ENCODE measurements at places on chromosomes 1 and 21.
A peak's percentile ranks its signal among the peaks of the same experiment; 100 is the strongest.

GRCh38 chr1:94335950-94336349 lies 82.2 kb upstream of the ABCD3 start:
- peak; percentile 65 for DNase-seq

DNA sequence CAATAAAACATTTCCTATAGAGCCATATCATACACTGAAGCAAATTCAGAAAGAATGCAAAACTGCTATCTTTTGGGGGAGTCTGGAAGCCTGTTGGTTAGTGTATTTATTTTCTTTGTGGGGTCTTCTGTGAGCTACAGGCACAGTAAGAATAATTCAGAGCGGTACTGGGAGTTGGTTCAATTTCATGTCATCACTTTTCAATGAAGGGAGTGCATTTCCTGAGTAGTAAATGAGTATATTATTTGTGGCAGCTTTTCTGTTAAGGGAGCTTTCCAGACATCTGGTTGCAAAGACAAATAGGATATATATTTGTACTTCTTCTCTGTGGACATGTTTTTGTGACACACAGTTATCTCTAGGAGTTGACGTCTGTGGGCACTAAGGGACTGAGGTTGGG lies 130.6 kb downstream of the HUNK start:
- no peak for DNase-seq

- DNase-seq = no peak
These were observed 28.5 kb downstream of the COA7 start for GRCh38 chr1:52669696-52670095.

DNA sequence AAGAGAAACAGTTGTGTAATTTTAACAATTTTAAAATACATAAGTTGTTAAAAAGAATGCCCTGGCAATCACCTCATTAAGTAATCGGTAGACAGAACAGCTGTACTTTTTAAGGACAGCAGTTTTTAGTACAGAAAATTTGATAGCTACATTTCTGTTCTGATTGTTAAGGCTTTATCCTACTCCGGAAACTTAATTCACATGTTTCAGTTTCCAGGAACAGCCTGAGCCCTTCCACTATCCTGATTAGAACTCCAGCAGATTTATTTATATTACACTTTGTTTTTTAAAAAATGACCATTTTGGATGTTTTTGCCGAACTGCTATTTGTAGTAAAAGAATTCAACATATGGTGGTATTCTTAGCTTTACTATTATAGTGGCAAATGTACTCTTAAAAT lies 8.7 kb downstream of the PRRC2C start:
- no peak for DNase-seq

- no peak for DNase-seq
These were observed 189.4 kb downstream of the COP1 start for GRCh38 chr1:176017722-176018121.

DNA sequence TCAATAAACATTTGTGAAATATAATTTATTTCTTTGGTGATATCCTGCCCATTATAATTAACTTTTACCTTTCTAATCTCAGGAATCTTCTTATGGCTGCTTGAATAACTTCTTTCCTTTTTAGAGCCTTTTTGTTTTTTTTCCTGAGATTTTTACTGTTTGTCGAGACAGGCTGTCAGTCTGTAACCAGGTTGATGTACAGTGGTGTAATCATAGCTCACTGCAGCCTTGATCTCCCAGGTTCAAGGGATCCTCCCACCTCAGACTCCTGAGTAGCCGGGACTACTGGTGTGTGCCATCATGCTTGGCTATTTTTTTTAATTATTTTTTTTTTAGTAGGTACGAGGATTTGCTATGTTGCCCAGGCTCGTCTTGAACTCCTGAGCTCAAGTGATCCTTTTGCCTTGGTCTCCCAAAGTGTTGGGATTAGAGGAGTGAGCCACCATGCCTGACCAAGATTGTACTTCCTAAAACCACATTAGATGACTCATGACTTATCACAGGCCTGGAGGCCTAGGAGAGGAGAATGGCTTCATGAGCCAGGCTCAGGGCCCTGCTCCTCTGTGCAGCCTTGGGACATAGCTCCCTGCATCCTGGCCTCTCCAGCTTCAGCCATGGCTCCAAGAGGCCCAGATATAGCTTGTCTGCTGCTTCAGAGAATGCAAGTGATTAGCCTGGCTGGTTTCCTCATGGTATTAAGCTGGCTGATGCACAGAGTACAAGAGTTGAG lies 48.6 kb downstream of the CTH start:
- no peak for DNase-seq

- DNase-seq = no peak
These were observed 99.6 kb downstream of the ATP6V1G3 start for GRCh38 chr1:198440842-198441241.

DNA sequence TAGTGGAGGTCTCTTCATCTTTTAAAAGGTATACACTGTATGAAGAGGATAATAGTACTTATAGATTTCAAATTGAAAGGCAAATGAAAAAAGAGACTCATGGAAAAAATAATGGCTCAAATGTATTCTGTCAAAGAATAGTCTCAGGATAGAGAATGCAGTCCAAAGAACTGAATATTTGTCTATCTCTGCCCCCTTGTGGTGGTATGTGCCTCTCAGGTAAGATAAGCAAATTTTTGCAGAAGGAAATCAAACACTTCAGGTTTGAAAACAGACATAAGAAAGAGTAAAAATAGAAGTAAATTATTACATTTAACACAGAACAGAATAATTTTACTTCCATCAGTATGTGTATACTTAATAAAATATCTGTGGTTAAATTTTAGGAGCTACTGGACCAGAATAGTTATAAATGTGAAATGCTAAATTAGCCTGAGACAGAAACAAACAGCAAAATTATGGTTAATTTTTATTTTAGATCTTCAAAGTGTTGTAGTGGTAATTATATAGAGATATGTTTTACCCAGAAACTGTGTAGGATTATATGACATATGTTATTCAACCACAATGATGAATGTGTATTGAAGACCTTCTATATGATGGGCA lies 164.4 kb upstream of the PALMD start:
- peak; percentile 4 for DNase-seq

DNA sequence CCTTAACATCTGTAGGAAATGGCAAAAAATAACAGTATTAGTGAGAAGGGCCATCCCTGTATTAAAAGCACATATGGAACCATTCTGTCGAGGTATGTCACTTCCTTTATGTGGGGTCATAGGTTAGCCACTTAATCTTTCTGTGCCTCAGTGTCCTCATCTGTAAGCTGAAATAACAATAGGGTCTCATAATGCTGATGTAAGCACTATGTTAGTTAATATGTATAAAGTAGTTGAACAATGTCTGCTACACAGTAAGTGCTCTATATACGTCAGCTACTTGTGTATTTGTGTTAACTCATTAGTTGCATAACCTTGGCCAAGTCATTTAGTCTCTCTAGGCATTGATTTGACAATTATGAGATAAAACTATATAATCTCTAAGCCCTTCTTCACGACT lies 11.8 kb downstream of the PLPPR5 start:
- no peak for DNase-seq

- no peak for DNase-seq
These were observed 494 bp downstream of the UBE2J2 start for GRCh38 chr1:1273209-1273511.

- peak; percentile 33 for DNase-seq
These were observed at the start of gene DIRAS3 for GRCh38 chr1:68049941-68050878. TSS of gene DIRAS3 (minus strand) at chr1:68050627. CDS start at chr1:68047297, 3,330 bp downstream.

GRCh38 chr1:232182236-232182635 lies 447.7 kb downstream of the SIPA1L2 start:
- DNase-seq = no peak

GRCh38 chr1:239819096-239819495 lies 272.6 kb upstream of the FMN2 start:
- no peak for DNase-seq

GRCh38 chr1:233157245-233157644 lies 138.3 kb downstream of the PCNX2 start:
- no peak for DNase-seq

- DNase-seq = no peak
These were observed 11.2 kb downstream of the NPHP4 start for GRCh38 chr1:5981009-5981380.

DNA sequence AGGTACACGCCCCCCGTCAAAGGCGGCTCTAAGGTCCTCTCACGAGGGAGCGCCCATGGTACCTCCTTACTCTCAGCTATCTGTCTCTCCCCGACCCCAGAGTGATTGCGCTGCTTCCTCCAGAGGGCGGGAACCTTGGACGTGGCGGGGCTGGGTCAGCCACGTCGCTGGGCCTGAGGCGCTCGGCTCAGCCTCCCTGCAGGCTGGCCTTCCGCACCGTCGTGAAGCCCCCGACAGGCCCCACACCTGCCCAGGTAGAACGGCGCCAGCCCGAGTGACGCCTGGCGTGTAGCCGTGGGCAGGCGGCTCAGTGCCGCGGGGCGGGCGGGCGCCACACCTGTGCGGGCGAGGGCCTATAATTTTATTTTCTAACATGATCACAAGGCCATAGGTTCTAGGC lies 122.2 kb upstream of the BEND5 start:
- DNase-seq = no peak

DNA sequence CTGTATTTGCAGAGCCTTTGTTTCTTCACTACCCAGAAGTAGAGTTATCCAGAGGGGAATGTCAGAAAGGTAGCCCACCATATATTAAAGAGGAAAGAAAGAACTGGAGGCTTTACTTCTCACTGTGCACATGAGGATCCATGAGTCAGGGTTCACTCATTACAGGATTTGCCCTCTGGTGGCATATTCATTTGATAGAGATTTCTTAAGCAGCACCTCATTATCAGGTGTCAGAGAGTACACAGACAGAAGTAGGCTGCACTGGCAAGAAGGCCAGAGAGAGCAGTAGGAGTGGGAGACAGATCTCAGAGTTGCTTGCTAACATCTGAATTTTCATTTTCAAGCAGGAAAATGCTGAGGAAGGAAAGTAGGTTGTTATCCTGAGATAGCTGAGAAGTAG lies 123.8 kb downstream of the PIK3R3 start:
- DNase-seq = no peak

DNA sequence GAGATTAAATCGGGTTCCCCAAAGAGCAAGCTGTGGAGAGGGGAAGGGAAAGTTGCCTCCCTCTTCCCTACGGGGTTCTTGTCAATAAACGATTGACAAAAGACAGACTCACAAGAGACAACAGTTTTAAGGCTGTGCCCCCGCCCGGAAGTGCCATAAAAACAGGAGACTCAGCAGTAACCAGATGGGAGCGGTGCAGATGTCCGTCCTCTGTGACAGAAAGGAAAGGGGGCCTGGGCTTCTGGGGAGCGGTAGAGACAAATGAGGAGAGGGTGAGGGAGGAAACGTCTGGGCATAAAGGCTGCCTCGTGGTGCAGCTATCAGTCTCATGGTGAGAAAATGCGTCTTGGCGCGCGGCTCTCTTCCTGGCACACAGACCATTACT lies 5.9 kb downstream of the TP73 start:
- DNase-seq = peak; percentile 21

DNA sequence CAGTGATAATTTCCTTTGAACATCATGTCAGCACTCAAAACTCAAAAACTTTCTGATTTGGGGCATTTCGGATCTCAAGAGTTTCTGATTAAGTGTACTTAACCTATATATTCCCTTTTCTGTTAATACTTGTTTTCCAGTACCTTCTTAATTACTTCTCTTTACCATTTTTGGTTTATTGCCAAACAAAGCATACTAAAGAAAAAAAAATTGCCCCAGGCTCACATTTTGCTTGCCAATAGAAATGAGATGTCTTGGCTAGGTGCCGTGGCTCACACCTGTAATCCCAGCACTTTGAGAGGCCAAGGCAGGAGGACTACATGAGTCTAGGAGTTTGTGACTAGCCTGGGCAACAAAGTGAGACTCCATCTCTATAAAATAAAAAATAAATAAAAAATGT lies 4.8 kb downstream of the PSMD4 start:
- no peak for DNase-seq

- no peak for DNase-seq
These were observed 84.4 kb downstream of the NTPCR start for GRCh38 chr1:233034836-233035235.

- DNase-seq = no peak
These were observed 95.8 kb upstream of the RGS4 start for GRCh38 chr1:162973381-162973795.

GRCh38 chr1:156379420-156380165 lies 10.6 kb downstream of the RHBG start:
- no peak for DNase-seq
